ENCODE measurements at places on chromosomes 4 and X. TPM values are rescaled to one million over a fixed set of nuclear protein-coding genes. Genes with fewer than 3 reads are reported as not detected.

GUF1 gene
- 20.5 TPM for total RNA-seq

IL21 gene
- 0.70 TPM for total RNA-seq

ETDB gene
- total RNA-seq: not detected

PRR27 gene
- total RNA-seq: not detected
